ENCODE measurements at places on chromosomes 1 and 21.

DNA sequence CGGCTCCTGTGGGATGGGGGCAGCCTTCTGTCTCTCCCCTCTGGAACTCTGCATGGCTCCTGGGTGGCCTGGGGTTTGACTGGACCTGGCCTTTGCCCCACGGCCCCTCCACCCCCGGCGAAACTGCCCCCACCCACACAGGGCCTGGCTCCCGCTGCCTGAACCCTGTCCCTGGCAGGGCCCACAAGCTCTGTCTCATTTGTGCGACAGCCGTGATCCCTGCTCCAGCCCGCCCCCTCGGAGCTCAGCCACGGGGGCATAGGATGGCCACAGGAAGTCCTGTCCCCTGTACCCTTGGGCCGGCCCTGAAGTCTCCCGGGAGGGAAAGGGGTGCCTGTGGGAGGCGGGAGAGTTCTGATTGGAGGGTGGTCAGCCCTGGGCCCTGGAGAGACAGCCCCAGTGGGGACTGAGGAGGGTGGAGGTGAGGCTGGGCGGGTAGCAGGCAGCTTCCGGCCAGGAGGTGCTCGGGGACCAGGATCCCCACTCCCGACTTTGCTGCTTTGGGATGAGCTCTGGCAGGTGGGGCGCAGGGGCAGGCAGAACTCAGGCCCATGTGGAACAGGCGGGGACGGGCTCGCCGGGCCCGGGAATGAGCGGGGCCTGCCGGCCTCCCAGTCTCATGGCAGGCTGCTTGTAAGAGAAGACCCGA is 45.1 kb downstream of the SLX9 start:
- no peak for DNase-seq

DNA sequence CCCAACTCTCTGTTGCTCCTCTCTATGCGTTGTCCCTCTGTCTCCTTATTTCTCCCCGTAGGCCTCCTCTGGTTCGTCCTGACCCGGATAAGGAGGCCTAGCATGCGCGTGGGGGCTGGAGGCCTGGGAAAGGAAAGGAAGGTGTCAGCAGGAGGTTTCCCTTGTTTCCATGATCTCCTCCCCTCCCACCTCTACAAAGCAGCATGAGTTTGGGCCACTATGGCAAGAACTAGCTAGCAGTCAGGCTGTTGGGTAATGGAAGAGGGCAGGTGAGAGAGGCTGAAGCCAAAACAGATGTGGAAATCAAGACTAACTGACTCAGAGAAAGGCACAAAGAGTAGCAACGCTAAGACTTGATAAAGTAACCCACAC is 687 bp upstream of the SEMA6C start:
- no peak for DNase-seq

DNA sequence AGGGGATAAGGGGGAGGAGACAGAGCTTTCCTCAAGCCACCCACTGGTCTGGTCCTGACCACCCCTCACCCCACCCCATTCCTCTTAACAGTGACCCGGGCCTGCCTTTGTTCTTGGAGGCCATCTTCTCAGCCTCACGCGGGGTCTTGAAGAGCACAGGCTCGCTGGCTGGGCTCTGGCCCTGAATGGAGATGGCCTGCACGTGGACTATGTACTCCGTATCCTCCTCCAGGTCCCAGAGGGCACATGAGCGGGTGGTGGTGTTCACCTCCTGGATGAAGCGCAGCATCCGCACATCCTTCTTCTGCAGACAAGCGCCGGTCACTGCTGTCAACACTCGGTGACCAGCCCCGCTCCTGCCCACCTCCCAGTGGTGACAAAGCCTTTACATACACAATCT is 2.6 kb downstream of the FNDC5 start:
- no peak for DNase-seq

GRCh38 chr1:21051177-21051825 is 125.4 kb downstream of the EIF4G3 start:
- DNase-seq = no peak

GRCh38 chr1:231422798-231423309 is 767 bp upstream of the EGLN1 start:
- no peak for DNase-seq

DNA sequence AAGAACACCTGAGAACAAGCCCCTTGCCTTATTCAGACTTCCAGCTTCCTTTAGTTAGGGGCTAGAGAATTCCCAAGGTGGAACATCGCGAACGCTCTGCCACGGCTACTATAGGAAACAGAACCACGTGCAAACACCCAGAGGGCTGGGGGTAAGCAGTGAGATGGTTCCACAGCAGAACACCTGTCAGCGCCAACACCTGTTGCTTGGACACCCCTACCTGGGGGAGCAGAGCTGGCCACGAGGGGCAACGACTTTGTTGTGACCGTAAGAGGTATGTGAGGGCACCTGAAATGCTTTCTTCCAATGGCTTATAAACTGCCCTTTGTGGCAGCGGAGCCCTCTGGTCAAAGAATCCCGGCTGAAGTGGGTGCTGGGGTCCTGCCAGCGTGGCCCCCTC is 50.7 kb downstream of the MRPL37 start:
- DNase-seq = no peak

GRCh38 chr1:3524556-3525203 is 70.2 kb downstream of the ARHGEF16 start:
- no peak for DNase-seq

GRCh38 chr1:230800891-230801840 is 54.0 kb downstream of the CAPN9 start:
- DNase-seq = no peak

DNA sequence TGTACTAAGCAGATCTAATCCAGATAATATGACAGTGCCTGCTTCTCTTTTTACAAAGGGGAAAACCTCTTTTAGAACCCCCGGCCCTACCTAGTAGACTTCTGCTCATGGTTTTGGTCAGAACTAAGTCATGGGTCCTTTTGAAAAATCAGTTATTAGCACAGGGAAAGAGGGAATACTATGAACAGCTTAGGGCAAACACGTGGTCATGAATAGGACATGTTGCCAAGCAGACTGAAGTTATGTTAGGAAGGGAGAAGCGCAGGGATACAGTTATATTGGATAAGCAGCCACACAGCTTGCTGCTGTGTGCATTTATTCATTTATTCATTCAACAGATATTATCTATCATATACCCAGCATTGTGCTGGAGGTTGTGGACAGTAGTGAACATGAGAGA is 25.3 kb upstream of the IGSF3 start:
- no peak for DNase-seq

GRCh38 chr1:189323091-189323490 is 1154.6 kb downstream of the BRINP3 start:
- no peak for DNase-seq

- DNase-seq = no peak
These were observed 383.0 kb downstream of the SETD4 start for GRCh38 chr21:35677298-35677841.

DNA sequence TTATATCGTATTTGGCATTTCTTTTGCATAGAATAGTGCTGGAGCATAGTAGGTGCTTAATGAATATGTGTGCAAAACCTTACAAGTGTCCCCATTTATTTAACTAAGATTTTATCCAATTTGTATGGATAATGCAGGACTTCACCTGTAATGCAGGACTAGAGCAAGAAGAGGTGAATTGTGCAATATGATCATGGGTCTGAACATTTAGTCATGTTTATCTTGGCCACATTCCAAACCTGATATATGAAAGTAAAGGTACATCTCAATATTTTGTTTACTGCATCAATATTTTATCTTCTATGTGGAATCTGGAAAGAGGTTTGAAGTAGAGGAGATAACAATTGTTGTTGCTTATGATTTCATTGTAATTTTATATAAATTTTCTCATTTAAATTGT is 1626.7 kb upstream of the B3GALT2 start:
- DNase-seq = peak; percentile 34

- no peak for DNase-seq
These were observed 53.7 kb downstream of the ZNF697 start for GRCh38 chr1:119594376-119594775.

GRCh38 chr1:6777813-6778212 is 7.4 kb upstream of the CAMTA1 start:
- no peak for DNase-seq

DNA sequence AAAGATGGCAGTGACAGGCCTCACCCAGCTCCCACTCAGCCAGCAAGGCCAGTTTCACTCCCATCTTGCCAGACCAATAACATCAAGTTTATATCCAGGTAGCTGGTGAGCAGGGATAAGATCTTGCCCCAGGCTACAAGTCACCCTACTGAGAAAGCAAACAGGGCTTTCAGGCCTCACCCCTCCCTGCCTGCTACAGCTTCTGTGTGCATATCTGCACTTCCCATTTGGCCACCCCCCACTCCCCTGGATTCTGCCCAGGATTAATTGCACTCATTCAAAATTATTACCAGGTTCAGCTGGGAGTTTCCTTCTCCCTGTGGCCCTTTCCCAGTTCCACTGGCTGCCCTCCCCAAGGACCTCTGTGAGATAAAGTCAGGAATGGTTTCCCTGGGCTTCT is 352.1 kb downstream of the TBX15 start:
- DNase-seq = peak; percentile 71

GRCh38 chr1:110113551-110113950 is 1.3 kb downstream of the UBL4B start:
- no peak for DNase-seq

DNA sequence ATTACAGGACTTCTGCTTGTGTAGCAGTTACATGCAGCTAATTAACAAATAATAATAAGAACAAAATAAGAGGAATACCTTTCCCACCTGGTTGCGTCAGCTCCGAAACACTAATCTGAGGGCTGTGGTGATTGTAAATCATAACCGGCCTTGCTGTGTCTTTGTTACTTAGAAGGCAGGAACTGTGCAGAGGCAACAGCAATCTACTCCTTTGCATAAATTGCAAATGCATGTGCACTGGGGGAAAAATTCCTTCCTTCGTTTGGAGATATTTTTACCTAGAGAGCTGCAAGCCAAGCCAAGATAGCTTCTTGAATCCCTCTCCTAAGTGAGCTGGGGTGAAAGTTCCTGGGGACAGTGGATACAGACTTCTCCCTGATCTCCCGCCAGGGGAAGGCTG is 46.0 kb downstream of the NKAIN1 start:
- DNase-seq = no peak

- DNase-seq = no peak
These were observed 14.3 kb upstream of the FAM131C start for GRCh38 chr1:16087733-16088132.

- DNase-seq = no peak
These were observed 50.5 kb downstream of the HSPG2 start for GRCh38 chr1:21886486-21887215.

DNA sequence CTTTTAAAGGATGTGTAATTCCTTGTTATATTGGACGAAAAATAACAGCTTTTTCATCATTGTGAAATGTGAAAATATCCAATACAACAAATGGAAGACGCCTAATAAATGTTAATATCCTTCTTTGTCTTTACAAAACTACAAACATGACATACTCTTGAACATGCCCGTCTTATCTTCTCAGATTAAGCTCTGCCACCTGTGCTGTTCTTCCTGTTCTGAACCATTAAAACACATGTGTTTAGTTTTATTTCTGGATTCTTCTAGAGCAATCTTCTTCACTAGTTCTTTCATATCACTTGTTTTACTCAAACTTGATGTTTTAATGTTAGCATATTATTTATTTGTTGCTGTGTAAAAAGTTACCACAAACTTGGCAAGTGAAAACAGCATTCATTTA is 147.0 kb downstream of the CLEC20A start:
- no peak for DNase-seq

DNA sequence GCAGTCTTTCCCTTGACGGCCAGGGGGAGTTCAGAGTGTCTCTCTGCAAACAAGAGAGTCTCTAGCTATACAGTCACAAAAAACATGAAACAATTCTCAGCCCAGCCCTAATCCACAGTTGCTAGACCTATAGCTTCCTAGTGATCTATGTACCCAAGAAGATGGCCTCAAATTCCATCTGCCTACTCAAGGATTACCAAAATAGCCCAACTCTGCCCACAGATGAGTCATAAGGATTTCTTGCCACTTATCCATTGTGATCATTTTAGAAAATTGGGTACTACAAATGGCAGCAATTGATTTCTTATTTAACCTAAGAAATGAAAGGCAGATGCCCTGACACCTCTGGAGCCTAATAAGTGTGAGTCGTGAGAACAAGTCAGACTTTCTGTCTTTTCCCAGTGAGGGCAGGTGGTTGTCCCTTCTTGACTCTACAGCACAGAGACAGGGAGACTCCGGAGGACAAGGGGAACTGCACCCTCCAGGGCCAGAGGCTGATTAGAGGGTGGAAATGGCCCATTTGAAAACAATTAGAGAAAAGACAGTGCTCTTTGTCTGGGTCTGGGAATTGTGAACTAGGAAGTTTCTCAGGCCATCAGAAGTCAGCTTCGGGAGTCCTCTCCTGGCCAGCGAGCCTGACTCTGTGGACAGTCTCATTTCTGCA is 65.4 kb downstream of the ABCA4 start:
- no peak for DNase-seq

DNA sequence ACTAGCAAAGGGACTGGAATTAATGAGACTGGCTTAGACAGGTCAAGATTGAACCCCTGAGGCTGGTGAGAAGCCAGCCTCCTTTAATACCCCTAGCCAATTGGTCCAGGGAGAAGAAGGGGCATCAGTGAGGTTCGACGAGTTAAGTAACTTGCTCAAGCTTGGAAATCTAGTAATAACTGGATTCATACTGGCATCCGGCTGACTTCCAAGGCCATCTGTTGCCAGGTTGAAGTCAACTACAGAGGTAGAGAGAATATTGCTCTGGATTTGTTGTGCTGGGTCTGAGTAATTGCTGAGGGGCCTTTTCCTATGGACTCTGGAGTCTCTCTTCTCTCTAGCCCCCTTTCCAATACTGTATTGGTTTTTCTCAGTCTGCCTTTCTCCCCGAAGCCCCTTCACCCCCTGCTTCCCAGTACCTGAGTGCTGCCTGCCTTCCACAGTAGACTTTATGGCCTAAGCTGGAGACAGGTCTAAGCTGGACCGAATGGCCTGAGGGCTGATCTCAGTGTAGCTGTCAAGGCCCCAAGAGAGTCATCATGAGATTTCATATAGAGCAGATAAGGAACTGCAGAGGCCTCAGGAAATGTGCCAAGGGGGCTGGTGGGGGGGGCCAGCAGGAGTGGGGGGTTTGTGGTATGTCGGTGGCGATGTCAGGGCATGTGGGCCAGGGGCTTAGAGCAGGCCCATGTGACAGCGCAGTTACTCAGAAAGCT is 42.4 kb upstream of the IL19 start:
- DNase-seq = no peak

GRCh38 chr1:14842891-14843290 is 244.4 kb downstream of the KAZN start:
- DNase-seq = no peak

DNA sequence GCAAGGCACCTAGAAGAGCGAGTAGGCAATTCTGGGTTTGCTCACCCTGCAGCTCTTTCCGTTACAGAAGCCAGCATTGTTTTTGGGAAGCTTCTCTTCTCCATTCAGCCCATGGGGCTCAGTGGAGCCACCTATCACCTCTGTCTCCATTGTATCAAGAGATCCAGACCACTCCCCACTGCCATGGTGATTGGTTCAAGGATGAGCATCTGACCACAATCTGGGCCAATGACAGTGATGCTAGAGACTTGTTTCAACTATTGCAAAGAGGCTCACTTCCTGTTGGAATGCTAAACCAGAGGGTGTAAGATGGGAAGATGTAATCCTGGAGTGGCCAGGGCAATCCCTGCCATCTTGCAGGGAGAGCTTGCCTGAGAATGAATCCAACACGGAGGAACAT is 6.6 kb downstream of the SPATA21 start:
- DNase-seq = no peak

GRCh38 chr1:107273515-107273914 is 132.7 kb downstream of the NTNG1 start:
- no peak for DNase-seq
